Cortex of kidney (tissue), 1 donor: ENCODE measurements at places on chromosomes 3 and 15.

DNA sequence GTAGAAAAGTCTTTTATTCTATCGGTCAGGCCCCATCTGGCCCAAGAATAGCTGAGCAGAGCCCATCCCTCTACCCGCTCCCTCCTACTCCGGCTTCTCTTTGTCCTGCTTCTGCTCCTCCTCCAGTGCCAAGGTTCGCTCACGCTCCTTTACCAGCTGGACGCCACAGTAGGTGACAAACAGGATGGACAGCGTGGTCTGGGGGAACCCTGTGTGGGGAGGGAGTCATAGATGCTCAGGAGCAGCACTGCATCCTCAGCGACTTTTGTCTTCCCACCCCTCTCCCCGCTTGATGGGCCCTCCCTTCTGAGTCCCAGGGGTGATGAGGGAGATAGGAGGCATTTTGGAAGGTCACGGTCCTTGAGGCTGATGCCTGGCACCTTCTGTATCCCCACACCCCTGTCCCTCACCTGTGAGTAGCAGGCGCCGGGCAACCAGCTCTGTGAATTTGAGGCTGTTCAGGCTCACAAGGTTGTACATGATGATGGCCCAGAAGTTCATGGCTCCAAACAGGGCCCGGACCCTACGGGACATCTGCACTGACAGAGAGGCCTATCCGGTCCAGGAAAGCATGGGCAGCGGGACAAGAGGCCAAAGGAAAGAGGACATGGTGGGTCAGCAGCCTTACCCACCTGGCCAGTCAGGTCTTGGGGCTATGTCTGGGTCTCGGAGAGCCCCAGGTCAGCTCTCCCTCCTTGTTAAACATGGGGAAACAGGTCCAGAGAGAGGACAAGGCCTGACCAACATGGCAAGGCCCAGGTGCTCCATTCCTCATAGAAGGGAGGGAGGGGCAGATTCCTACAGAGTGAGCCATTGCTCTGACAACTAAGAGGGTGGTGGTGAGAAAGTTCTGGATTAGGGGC, 7.6 kb downstream of the KLHL40 start:
- DNase-seq, result no peak

DNA sequence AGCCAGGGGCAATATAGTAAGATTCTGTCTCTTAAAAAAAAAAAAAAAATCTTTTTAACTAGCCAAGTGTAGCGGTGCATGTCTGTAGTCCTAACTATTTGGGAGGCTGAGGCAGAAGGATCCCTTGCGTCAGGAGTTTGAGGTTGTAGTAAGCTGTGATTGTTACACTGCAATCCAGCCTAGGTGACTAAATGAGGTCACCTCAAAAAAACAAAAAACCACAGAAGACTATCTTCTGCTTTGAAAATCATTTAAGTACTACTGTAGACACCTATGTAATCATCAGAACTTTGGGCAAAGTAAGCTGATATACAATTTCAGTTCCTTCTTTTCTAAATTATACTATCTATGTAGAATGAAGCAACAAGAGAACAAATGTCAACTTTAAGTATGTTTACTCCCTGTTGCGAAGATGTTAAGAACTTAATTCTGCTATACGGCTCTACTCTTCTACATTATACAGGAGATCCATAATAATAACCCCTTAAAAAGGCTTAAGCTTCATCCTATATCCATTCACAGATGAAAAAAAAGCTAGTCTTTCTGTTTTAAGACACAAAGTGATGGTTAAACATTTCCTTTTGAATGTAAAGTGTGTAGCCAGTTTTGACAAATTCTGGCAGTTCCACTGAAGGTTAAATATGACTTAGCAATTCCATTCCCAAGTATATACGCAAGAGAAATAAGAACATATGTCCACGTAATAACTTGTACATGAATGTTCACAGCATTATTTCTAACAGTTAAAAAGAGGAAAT, 15.2 kb downstream of the DAZL start:
- DNase-seq, result no peak

GRCh38 chr3:44762690-44763089, 1.1 kb downstream of the KIF15 start:
- no peak for DNase-seq

- DNase-seq, result no peak
Measured at GRCh38 chr3:155555479-155556060, 189.3 kb downstream of the PLCH1 start.

GRCh38 chr15:67035886-67036285, 29.5 kb upstream of the SMAD3 start:
- DNase-seq, result no peak
